ENCODE measurements at places on chromosomes 1 and 21.

DNA sequence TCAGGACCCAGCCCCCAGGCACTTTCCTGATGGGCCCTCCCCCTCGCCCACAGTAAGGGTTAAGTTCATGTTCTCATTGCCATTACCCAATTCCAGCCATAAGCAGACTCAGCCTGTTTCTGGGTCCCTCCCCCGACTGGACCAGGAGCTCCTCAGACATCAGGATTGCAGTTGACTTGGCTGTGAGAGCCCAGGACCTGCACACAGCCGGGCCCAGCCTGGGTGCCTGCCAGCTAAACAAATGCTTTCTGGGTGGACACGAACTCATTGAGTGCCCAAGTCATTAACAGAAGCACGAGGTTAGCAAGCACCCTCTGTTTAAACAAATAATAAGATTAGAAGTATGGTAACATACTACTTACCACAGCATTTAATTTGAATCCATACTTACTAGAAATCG, 147.9 kb upstream of the POU3F1 start:
- DNase-seq = no peak

DNA sequence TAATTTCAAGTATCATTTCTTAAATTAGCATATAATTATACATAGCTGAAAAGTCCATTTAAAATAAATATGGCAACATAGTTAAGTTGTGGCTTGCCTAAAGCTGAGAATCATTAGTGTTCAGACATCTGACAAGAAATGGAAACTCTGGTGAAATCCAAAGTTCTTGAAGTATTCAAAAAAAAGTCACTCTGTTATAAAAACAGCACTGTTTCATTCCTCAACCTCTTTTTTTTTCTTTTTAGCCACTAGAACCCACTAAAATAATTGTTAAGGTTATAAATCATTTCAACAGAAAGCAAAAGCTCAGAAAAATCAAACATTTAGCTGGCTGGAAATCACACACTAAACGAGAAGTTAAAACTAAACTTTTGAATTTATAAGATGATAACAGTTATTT, 476.7 kb downstream of the LTN1 start:
- DNase-seq = no peak

DNA sequence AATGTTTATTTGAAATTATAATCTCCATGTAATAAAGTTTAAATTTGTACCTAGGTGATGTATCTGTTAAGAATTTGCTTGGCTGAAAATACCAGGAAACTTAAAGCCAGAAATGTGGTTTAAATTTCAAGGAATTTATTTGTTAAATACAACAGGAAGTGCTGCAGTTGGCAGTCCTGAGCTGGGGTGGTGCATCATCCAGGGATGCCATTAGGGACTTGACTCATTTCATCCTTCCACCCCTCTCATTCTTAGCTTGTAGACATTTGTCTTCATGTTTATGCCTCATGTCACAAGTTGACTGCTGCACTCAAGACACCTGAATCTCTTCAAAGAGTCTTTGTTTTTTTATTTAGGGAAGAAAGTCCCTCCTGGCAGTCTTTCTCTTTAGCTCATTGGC, 175.9 kb downstream of the LHX8 start:
- DNase-seq = no peak

DNA sequence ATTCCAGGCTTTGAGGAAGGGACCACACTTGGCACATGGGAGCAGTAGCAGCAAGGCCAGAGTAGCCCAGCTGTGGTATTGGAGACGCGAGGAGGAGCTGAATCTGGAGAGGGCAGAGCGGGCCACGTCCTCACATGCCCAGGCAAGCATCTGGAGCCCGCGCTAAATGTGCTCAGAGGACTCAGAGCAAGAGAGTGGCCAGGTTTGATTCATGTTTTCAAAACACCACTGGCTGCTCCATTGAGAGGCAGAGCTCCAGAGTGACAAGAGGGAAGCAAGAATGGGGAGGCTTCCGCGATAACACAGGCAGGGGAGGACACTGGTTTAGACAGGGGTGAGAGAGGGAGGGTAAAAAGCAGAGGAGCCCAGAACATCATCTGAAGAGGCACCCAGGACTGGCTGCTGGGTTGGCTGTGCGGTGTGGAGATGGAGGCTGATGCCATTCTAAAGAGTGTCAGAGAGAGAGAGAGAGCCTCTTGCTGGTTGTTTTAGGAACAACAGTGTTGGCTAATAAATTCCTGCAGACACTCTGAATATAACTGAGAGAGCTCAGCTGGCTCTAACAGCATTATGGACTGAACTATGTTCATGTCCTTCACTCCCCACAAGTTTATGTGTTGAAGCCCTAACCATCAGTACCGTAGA, 32.3 kb downstream of the RCAN1 start:
- no peak for DNase-seq

DNA sequence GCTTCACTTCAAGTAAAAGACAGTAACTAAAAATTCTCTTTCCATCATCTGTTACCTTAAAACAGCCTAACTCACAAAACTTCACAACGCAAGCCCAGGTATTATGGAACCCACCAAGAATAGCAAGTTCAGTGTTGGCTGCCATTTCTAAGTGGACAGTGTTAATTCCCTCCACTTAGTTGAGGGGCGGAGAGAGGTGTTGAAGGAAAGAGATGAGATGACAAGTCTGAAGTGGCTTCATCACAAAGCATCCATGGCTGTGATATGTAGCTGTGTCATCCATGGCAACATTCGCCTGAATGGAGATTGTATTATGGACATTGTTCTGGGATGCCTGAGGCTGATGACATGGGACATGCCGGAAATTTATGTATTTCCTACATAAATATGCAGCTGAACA, 101.8 kb downstream of the SIM2 start:
- DNase-seq = no peak

- no peak for DNase-seq
Observed at GRCh38 chr1:46183926-46184557, 7.8 kb upstream of the P3R3URF start.

DNA sequence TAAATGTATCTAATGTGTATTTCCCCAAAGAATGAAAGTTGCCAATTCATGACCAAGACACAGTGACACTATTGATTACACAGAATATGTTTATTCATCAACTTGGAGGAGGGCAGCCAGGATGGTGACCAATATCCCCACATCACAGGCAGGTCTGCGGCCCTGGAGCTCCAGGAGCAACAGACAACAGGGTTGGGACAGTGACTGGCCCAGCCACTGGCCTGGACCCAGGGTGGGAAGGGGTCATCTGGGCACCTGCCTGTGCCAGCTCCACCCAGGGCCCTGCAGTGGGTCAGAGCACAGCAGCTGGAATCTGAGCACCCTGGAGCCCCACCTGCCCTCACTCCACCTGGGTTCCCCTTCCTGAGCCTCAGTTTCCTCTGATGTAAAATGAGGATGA, 466.1 kb downstream of the MATN1 start:
- no peak for DNase-seq

DNA sequence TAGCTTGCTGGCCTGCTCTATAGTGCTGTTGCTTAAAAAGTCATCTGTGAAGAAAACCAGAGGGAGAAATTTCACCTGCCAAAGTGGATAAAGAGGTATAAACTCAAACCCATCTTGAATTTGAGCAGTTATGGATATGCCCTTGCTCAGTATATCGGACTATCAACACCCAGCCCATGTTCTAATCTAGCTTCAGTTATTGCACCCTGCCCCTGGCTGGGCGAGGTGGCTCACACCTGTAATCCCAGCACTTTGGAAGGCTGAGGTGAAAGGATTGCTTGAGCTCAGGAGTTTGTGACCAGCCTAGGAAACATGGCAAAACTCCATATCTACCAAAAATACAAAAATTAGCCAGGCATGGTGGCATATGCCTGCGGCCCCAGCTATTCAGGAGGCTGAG, 13.3 kb downstream of the LIX1L start:
- no peak for DNase-seq

GRCh38 chr1:203130358-203130985, 2.9 kb downstream of the ADORA1 start:
- DNase-seq = peak; percentile 13

DNA sequence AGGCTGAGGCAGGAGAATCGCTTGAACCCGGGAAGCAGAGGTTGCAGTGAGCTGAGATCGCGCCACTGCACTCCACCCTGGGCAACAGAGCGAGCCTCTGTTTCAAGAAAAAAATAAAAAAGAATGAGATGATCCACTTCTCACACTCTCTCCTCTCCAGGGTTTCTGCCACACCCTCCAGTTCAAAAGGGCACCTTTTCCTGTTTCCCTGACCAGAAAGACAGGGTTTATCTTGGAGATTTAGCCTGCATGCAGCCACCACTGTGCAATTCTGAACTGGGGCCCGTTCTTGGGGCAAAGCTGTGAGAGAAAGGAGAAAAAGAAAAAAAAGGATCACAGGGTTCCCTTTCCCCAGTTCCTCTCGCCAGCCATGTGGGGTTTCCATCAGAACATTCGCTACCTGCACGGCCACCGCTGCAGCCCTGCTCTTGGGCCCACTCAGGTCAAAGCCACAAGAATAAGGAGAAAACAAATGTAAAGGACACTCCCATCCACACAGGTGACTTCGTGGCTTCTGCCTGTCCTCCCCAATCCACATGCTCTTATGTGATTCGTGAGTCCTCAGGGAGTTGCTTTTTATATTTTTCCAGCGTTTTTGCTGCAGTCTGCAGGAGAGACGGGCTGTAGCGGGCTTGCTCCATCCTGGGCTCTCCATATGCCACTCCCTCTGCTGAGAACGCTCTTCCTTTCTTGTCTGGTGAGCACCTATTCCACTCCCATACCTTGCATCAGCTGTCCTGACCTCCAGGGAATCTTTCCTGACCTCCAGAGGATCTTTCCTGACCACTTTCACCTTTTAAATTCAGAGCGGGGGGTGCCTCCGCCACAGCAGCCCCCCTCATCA, 26.4 kb downstream of the GNG4 start:
- DNase-seq = no peak

DNA sequence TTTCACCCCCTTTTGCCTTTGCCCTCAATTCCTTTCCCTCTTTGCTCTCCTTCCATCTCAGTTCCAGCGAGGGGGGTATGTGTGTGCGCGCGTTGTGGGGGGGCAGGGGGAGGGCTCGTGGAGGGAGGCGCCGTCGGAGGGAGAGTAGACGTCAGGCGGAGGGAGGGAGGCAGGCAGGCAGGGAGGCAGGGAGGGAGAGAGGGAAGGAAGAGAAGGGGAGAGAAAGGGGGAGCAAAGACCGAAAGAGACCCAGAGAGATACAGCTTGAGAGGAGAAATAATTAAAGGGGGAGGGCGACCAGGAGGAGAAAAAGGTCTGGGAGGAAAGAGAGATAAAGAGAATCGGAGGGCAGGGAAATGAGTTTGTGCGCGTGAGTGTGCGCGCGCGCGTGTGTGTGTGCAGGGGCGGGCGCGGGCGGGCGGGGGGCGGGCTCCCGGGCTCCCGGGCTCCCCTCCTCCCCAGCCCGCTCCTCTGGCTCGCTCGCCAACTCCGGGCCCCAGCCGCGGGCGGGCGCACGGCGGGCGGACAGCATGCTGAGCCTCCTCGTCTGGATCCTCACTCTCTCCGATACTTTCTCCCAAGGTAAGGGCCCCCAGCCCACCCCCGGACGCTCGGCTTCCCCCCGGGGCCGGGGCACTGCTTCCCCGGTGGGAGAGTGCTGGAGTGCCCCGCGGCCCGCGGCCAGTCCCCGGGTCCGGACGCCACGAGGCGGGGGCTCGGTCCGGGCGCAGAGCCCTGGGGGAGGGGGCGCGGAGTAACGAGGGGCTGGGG, at the start of gene KIRREL1:
Gene KIRREL1 (plus strand): TSS at position 499 of the 771 bp plus-strand sequence. CDS start 32 bp downstream, at position 531.
- no peak for DNase-seq

- DNase-seq = no peak
Observed at GRCh38 chr1:25223471-25223870, 8.8 kb downstream of the SYF2 start.

GRCh38 chr21:36859744-36860501, 106.5 kb downstream of the HLCS start:
- no peak for DNase-seq

GRCh38 chr1:46011121-46011695, 121.2 kb downstream of the PIK3R3 start:
- DNase-seq = no peak

- no peak for DNase-seq
Observed at GRCh38 chr1:190599670-190600069, 122.0 kb upstream of the BRINP3 start.

- no peak for DNase-seq
Observed at GRCh38 chr21:38221594-38221993, 35.2 kb upstream of the KCNJ15 start.

- DNase-seq = no peak
Observed at GRCh38 chr1:175572932-175573868, 170.2 kb downstream of the TNR start.

Data from D721Med (cell line).